ENCODE measurements at places on chromosomes 2 and 18. TPM values are rescaled to one million over a fixed set of nuclear protein-coding genes. Genes with fewer than 3 reads are reported as not detected.

The CLK1 gene
- total RNA-seq, result 32.0 TPM

The KIAA1328 gene
- total RNA-seq, result 6.3 TPM

The CHRND gene
- total RNA-seq, result not detected

The CFAP210 gene
- not detected for total RNA-seq

The TTC39C gene
- total RNA-seq, result 4.8 TPM

The NEB gene
- 1.6 TPM for total RNA-seq

The ZNF521 gene
- 12.2 TPM for total RNA-seq

The MBOAT2 gene
- 15.3 TPM for total RNA-seq

The MOGAT1 gene
- 0.39 TPM for total RNA-seq

The GPR35 gene
- 0.49 TPM for total RNA-seq

The FOXD4L1 gene
- total RNA-seq, result not detected

The FAM161A gene
- total RNA-seq, result 2.8 TPM

The PPP4R1 gene
- total RNA-seq, result 64.2 TPM

The C1QL2 gene
- total RNA-seq, result not detected

The HOXD13 gene
- total RNA-seq, result not detected

The VAMP5 gene
- 36.6 TPM for total RNA-seq

The KCNJ3 gene
- 0.96 TPM for total RNA-seq

The GPBAR1 gene
- total RNA-seq, result 4.4 TPM

The CAVIN2 gene
- 120 TPM for total RNA-seq

The GTF2A1L gene
- total RNA-seq, result 0.95 TPM

The TCF7L1 gene
- 1.9 TPM for total RNA-seq

The RBKS gene
- 5.1 TPM for total RNA-seq

The PREPL gene
- 106 TPM for total RNA-seq

The VSNL1 gene
- 2.6 TPM for total RNA-seq

The FTCDNL1 gene
- 1.2 TPM for total RNA-seq

The RNF152 gene
- total RNA-seq, result 17.8 TPM

The EML4 gene
- 3.6 TPM for total RNA-seq

The STPG4 gene
- total RNA-seq, result not detected

The RSAD2 gene
- total RNA-seq, result 4.3 TPM

The CELF4 gene
- 0.40 TPM for total RNA-seq

The ATRAID gene
- 210 TPM for total RNA-seq

The DUSP2 gene
- 2.7 TPM for total RNA-seq

The GPR155 gene
- 15.4 TPM for total RNA-seq

The VWC2L gene
- not detected for total RNA-seq

All from heart left ventricle (tissue), 16 donors.